GM04504 (cell line): ENCODE measurements at places on chromosomes 13 and 19.

GRCh38 chr19:10518444-10519361 lies 1.5 kb upstream of the S1PR5 start:
- DNase-seq, result no peak

DNA sequence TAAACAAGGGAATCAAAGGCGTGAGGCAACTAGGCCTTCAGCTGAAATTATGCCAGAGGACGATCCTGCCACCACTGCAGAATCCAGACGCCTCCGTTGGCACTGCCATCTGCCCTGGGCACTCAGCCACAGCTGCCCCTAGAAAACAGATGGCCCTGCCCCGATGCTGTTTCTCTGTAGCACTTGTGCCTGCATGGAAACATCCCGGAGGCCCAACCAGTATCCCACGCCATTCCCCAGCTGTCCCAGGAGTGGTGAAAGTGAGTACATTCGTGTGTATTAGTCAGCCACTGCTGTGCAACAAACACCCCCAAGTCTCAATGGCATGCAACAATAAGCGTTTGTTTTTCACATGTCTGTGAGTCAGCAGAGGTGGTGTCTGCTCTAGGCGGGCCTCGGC lies 8.9 kb upstream of the CRTC1 start:
- DNase-seq, result no peak

DNA sequence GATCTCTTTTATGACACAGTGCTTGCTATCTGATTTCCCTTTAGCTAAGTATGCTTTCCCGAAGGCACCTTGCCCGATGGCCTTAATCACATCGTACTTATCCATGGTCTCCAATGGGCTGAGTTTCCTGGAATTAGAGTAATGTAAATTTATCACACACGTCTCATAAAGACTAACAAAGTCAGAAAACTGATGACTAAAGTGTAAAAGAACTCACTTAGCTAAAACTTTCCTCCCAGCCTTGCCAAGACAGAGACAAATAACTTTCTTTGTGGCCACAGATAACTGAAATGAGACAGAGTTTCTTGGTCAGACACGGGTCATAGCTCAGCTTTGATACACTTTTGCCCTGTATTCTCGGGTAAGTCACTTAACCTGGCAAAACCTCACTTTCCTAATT lies 1.5 kb downstream of the NEK5 start:
- no peak for DNase-seq

DNA sequence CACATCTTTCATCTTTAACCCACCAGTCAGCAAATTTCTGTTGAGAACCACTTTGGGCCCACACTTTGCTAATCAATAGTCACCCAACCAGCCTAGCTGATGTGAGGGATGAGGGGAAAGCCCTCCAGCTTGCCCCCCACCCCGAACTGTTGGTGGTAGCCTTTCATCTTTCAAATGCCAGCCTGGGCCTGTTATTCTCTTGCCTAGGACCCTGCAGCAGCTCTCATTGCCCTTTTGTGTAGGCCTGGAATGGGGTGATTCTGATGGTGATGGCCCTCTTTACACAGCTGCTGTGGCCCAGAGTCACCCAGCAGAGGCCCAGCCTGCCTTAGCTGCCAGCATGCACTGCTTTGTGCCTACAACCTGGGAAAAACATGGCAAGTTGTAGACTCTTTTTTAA lies 294.5 kb downstream of the SLC7A1 start:
- no peak for DNase-seq

- DNase-seq, result no peak
Measured at GRCh38 chr19:11587302-11587974, 9.8 kb upstream of the ZNF627 start.

GRCh38 chr19:33883859-33884519 lies 87.3 kb downstream of the KCTD15 start:
- DNase-seq, result no peak

DNA sequence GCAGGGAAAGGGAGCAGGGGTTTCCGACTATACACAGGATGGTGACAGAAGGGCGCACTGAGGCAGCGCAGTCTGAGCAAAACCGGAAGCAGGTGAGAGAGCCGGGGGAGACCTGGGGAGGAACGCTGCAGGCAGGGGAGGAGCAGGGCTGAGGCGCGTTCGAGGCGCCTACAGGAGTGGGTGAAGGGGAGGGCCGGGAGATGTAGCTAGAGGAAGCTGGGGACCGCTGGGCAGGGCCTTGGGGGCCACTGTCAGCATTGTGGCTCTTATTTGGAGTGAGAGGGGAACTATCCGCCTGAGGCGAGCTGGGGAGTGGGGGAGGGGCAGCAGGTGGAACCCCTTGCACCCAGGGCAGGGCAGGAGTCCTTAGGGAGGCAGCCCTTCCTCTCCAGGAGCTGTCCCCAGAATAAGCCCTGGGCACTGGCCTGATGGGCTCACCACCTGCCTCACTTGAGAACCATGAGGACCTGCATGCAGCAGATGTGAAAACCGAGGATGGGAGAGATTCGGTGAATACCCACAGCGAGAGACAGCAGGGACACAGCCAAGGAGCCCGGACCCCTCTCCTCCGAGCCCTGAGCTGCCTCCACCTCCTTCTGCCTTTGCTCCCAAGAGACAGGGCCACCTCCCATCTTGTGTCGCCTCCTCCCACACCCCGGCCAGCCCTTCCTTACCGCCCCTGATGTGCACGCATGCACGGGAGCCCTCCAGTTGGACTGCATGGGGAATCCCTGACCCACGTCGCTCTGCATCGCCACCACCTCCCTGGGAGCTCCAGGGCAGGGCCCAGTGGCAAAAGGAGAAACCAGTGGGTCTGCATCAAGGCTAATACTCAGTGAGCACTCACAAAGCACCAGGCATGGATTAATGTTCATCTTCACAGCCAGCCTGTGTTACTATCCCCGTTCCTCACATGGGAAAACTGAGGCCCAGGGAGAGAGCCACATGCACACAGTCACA lies 10.3 kb downstream of the AKT2 start:
- DNase-seq, result no peak

- DNase-seq, result no peak
Measured at GRCh38 chr19:18500799-18501198, 21.1 kb downstream of the ELL start.

DNA sequence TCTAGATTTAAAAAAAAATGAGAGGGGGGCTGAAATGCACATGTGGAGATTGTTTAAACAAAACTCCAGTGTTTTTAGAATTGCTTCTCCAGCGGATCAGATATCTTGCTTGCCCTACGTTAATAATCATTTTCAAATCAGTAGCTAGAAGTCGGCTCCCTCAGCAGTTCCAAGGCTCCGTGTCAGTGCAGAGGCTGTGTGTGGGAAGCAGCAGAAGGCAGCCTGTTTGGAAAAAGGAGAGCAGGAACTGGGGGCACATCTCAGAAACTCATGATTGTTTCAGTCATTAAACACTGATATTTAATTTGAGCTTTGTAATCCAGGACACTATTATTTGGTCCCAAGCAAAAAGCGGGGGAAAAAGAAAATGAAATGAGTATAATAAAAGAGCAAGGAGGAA lies 50.9 kb downstream of the SOX21 start:
- no peak for DNase-seq

- no peak for DNase-seq
Measured at GRCh38 chr13:99970651-99971575, 654 bp downstream of the ZIC5 start.
